NCI-H82 (cell line): ENCODE measurements at places on chromosomes 12 and 14.

DNA sequence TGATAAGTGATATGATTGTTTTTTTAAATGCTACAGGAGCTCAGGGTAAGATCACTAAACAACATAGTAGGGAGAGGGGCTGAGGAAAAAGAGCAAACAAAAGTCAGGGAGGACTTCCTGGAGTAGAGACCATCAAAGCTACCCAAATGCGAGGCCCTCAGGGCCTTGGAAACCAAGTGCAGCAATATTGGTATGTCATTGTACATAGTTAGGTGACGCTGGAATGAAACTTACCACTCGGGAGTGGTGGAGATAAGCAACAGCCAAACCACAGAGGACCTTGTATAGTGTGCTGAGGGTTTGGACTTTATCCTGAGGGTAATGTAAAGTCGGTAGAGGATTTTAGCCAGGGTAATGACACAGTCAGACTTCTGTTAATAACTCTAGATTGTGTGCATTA, 13.8 kb downstream of the KITLG start:
- no peak for DNase-seq

GRCh38 chr12:90023207-90023900, 314.7 kb upstream of the ATP2B1 start:
- DNase-seq = peak; percentile 97

DNA sequence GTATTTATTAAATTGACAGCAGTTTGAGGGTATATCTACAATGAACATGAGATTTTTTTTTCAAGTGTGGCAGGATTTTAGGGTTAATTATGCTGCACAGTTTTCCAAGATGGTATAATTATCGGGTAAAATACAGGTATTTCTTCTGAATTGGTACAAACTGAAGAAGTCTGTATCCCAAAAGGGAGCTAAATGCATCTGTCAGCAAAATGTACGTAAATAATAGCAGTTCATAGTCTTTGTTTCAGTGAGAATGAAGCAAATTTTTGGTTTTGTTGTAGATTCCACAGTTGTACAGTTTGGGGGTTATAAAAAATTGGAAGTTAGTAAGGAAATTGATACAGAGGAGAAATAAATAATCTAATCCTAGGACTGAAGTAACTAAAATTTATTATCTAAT, 63.3 kb downstream of the RAD52 start:
- no peak for DNase-seq

GRCh38 chr12:49287876-49288275, 7.1 kb upstream of the PRPH start:
- no peak for DNase-seq

GRCh38 chr12:30862486-30862885, 64.1 kb upstream of the TSPAN11 start:
- no peak for DNase-seq

DNA sequence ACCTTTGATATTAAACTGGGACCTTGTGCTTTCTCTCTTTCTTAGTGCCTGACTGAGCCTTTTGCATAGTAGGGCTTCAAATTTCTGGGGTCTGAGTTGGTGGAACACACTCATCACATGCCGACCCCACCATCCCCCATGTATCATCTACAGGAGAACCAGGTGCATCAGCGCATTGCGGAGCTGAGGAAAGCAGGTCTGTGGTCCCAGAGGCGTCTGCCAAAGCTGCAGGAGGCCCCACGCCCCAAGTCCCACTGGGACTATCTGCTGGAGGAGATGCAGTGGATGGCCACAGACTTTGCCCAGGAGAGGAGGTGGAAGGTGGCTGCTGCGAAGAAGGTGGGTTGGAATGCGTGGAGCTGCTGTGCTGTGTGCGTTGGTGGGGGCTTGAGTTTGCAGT, 37.8 kb downstream of the EP400 start:
- DNase-seq = no peak
